ENCODE measurements at places on chromosomes 4 and X. TPM values are rescaled to one million over a fixed set of nuclear protein-coding genes. Genes with fewer than 3 reads are reported as not detected.

GRCh38 chr4:2103843-2104547 lies 44.9 kb downstream of the NAT8L start:
- H3K4me3 ChIP-seq, result no peak overlapping the region
- no peaks in the 10 kb centered on the region for H3K36me3 ChIP-seq
- H3K27ac ChIP-seq, result no peak overlapping the region
- H3K4me1 ChIP-seq, result no peaks in the 10 kb centered on the region
- no peak for DNase-seq

GRCh38 chr4:179766938-179767337 lies 2324.7 kb upstream of the AGA start:
- H3K4me3 ChIP-seq, result no peak overlapping the region
- no peaks in the 10 kb centered on the region for H3K4me1 ChIP-seq
- H3K27me3 ChIP-seq, result no peaks in the 10 kb centered on the region
- H3K27ac ChIP-seq, result no peak overlapping the region
- no peak for DNase-seq
- no peaks in the 10 kb centered on the region for H3K36me3 ChIP-seq

DNA sequence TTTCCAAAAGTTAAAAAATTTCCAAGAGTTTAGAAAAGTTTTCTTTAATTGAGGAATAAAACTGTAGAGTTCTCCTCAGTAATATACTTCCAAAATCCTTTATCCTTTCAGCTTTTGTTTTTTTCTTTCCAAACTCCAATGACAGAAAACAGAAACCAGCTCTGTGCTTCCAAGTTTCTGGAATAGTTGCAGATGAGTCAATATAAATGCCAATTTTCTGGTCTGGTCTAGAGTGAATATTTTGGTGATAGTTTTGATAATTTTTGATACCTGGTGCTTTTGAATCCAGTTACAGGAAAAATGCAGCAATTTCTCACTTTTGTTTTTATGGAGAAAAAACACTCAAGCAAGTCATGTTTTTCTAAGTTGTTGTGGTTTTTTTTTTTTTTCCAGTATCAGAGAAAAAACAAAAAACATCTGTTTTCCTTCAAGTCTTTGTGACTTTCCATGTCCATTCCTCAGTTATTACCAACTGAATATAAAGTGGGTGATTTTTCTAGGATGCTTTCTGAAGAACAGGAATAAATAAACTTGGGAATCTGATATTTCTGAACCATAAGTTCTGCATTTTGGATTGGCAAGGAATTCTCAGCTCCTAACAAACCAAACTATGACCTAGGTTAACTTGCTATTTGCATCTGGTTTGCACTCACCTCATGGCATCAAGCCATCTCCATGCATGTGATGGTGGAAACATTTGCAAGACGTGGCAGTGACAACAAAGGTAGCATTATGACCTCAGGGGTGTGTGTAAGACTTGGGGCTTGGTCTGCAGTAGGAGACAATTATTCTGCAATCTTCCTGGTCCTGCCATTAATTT lies 139.1 kb downstream of the VEGFC start:
- H3K4me3 ChIP-seq, result no peak overlapping the region
- H3K27ac ChIP-seq, result no peak overlapping the region
- no peak for DNase-seq
- H3K4me1 ChIP-seq, result no peaks in the 10 kb centered on the region
- H3K36me3 ChIP-seq, result no peaks in the 10 kb centered on the region

Gene KIF4A
- total RNA-seq, result 35.7 TPM

Gene SERTM2
- 0.58 TPM for total RNA-seq

Gene ERAS
- total RNA-seq, result not detected

Gene PNMA6A
- 5.7 TPM for total RNA-seq

DNA sequence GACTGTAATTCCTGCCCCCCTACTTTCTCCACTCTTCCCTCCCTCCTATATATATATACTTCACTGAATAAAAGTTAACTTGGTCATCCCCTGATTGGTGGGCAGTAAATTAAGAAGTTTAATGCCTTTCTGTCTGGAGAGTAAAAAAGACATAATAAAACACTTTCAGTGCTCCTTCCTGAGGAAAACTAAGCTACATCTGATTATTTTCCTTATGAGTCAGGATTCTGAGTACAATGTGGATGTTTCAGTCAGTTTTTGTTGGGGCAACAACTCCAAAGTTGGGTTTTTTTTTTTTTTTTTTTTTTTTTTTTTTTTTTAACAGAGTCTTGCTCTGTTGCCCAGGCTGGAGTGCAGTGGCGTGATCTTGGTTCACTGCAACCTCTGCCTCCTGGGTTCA lies 22.0 kb upstream of the SUPT20HL2 start:
- no peak for DNase-seq
- H3K36me3 ChIP-seq, result no peaks in the 10 kb centered on the region
- H3K4me1 ChIP-seq, result no peaks in the 10 kb centered on the region
- no peak overlapping the region for H3K27ac ChIP-seq
- no peaks in the 10 kb centered on the region for H3K27me3 ChIP-seq

- no peak for DNase-seq
- no peak overlapping the region for H3K4me3 ChIP-seq
- H3K27ac ChIP-seq, result no peak overlapping the region
- H3K36me3 ChIP-seq, result no peaks in the 10 kb centered on the region
- H3K4me1 ChIP-seq, result no peaks in the 10 kb centered on the region
These were observed 104.1 kb upstream of the GPRIN3 start for GRCh38 chr4:89411539-89412309.

- no peaks in the 10 kb centered on the region for H3K36me3 ChIP-seq
- no peak overlapping the region for H3K27ac ChIP-seq
- no peaks in the 10 kb centered on the region for H3K4me1 ChIP-seq
- no peak overlapping the region for H3K4me3 ChIP-seq
These were observed 78.7 kb downstream of the SUPT20HL2 start for GRCh38 chrX:24235084-24235710.

Gene IL2
- not detected for total RNA-seq

DNA sequence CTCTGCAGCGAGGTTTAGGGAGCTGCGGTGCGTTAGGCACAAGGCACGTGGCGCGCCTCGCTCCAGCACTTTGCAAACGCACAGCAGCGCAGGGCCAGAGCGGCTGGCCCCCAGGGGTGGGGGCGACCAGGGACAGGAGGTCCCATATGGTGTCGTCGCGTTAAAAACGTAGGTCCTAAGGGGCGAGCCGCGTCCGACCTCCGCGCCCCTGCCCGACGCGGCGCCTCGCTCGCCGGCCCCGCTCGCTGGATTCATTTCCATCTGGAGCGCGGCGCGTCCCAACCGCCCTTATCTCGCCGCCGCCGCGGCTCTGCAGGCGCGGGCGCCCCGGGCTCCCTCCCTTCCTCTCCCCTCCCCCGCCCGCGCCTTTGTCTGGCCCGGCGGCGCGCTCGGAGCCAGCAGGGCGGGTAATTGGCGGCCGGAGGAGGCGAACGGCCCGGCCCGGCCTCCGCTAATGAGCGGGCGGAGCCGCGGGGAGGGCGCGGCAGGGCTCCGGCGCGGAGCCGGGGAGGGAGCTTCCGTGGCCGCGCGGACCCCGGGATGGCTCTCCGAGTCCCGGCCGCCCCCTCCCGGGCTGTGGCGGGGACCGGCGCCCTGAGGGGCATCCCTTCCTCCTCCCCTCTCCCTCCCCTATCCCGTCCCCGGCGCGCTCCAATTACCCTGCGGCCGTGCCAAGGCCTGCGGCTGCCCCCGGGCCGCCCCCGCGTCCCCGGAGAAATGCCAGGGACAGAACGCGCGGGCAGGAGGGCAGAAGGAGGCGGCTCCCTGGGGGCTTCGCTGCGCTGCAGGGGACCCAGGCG lies 409.0 kb downstream of the BCOR start:
- H3K4me3 ChIP-seq, result peak overlapping the region; percentile 33
- no peak for DNase-seq
- H3K36me3 ChIP-seq, result no peaks in the 10 kb centered on the region
- no peak overlapping the region for H3K27ac ChIP-seq
- no peaks in the 10 kb centered on the region for H3K27me3 ChIP-seq

- no peaks in the 10 kb centered on the region for H3K27me3 ChIP-seq
- DNase-seq, result no peak
- no peak overlapping the region for H3K4me3 ChIP-seq
- H3K27ac ChIP-seq, result no peak overlapping the region
- no peaks in the 10 kb centered on the region for H3K36me3 ChIP-seq
These were observed 250.7 kb upstream of the ZFP42 start for GRCh38 chr4:187744911-187745310.

GRCh38 chr4:141455651-141456050 lies 180.7 kb upstream of the IL15 start:
- H3K4me1 ChIP-seq, result no peaks in the 10 kb centered on the region
- no peak overlapping the region for H3K4me3 ChIP-seq
- no peaks in the 10 kb centered on the region for H3K27me3 ChIP-seq

Gene IL1RAPL1
- total RNA-seq, result 0.29 TPM

Gene NEUROG2
- not detected for total RNA-seq

Gene STK32B
- total RNA-seq, result 2.6 TPM

DNA sequence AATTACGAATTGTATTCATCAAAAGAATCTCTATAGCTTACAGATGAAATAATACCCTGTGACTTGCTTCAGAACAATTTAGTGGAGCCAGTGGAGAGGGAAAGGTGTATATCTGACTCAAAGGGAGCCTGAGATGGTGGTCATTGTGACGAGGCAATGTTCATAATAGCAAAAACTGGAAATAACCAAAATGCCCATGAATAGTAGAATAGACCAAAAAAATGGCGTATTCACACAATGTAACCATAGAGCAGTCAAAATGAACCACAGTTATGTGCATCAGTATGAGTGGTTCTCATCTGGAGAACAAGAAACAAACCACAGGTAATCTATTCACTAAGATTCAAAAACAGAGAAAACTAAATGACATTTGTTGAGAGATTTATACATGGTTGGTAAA lies 125.3 kb upstream of the CLNK start:
- no peaks in the 10 kb centered on the region for H3K27me3 ChIP-seq
- H3K27ac ChIP-seq, result no peak overlapping the region
- H3K4me3 ChIP-seq, result no peak overlapping the region
- no peak for DNase-seq
- no peaks in the 10 kb centered on the region for H3K4me1 ChIP-seq

DNA sequence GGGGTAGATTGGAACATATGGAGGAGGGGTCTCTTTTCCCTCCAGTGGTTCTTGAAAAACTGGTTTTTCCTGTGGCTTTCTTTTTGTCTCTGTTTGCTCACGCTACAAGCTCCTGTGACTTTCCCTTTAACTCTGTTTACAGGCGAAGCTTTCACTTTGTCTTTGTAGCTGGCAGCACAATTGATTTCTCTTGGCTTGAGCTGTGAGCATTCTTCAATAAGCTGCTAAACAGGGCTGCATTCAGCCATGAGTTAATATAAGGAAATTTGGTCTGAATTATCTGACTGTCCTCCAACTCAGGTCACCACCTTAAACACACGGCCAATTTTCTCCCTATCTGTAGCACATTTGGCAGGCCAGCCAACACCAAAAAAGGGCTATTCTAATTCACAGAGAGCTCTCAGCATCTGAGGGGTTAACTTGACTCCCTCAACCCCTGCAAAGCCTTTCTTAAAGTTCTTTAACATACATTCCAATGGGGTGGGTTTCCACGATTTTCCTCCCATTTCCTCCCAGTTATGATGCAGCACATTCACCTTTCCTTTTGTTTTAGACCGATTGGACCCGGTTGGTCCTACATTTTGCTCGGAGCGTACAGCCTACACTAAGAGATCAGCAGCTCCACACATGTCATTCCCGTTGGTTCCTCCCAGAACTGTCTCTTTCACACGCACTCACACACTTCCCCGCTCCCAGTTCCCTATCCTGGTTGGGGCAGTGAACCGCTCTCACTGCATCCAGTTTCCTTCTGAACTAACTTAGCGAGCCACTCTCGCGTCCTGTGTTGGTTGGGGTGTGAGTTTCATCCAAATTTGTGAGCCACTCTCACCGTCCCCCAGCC lies 45.4 kb downstream of the UGT2A3 start:
- H3K27me3 ChIP-seq, result no peaks in the 10 kb centered on the region
- peak; percentile 57 for DNase-seq
- peak overlapping the region; percentile 22 for H3K4me3 ChIP-seq

GRCh38 chr4:44447563-44448504 lies 775 bp downstream of the KCTD8 start:
- peak overlapping the region; percentile 44 for H3K4me3 ChIP-seq
- peaks cover 13% of the 10 kb centered on the region for H3K27me3 ChIP-seq
- peak; percentile 75 for DNase-seq
- H3K36me3 ChIP-seq, result no peaks in the 10 kb centered on the region
- H3K4me1 ChIP-seq, result no peaks in the 10 kb centered on the region
- H3K27ac ChIP-seq, result peak overlapping the region; percentile 27

GRCh38 chrX:47605024-47605423 lies 14.6 kb downstream of the SYN1 start:
- DNase-seq, result no peak
- H3K27me3 ChIP-seq, result no peaks in the 10 kb centered on the region
- no peak overlapping the region for H3K27ac ChIP-seq
- H3K4me1 ChIP-seq, result no peaks in the 10 kb centered on the region
- no peaks in the 10 kb centered on the region for H3K36me3 ChIP-seq

- no peak overlapping the region for H3K27ac ChIP-seq
- H3K4me3 ChIP-seq, result no peak overlapping the region
- no peaks in the 10 kb centered on the region for H3K36me3 ChIP-seq
- no peak for DNase-seq
- no peaks in the 10 kb centered on the region for H3K27me3 ChIP-seq
- H3K4me1 ChIP-seq, result no peaks in the 10 kb centered on the region
These were observed 457.5 kb upstream of the GNPDA2 start for GRCh38 chr4:45183905-45184304.

Gene RPL34
- total RNA-seq, result 1,430 TPM

Gene ASMT
- 1.4 TPM for total RNA-seq

DNA sequence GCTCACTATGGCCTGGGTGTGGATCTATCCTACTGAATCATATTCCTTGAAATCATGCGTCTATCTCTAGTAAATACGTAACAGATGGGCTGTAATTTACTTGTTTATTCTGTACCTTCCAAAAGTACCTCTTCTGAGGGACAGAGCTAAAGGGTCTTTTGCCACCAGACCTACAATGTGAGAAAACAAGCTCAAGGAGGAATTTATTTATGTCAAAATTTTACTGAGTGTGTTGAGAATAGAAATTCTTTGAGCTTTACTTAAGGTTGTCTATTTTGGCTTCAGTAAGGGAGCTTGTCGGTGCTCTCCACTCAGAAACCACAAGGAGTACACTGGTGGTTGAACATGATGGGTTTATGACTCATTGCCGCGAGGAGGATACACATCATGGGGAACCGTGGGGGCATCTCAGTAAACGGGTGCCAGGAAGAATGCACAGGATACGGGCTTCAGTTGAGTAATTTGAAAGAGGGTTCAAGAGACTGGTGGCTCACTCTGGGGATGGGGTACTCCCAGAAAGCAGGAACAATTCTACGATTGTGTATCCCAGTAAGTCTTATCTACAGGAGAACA lies 3.0 kb downstream of the ANK2 start:
- no peak for DNase-seq
- no peaks in the 10 kb centered on the region for H3K27me3 ChIP-seq
- H3K27ac ChIP-seq, result no peak overlapping the region
- H3K4me1 ChIP-seq, result peaks cover 12% of the 10 kb centered on the region
